CD4-positive, alpha-beta T cell (primary cell): ENCODE measurements at places on chromosomes 12 and 14.

DNA sequence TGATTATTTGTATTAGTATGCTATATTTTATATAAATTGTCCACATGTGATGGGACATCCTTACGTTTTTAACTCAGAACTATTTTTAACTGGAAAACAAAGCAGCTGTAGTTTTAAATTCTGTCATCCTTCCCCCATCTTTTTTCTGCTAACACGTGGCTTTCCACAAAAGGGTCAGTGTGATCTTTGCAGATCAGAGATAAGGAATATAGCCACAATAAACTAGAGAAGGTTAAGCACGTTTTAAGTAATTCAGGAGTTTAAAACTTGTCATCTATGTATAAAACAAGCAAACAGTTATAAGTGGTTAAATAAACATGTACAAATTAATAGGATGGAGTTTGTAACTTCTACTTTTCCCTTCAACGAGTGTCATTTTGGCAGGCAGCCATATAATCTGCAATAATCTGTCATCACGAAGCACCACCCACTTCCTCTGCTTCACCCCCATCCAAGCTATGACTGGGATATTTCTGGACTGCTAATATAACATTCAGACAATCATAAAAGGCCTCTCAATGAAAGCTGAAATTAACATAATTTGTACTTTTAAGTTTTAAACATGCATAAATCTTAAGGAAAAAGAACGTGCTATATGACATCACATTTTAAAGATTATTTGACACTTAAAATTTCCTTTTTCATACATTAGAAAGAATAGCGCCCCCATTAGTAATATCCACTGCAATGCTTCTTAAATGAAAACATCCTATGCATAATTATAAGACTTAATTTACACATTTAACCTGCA is 15.3 kb downstream of the TAOK3 start:
- peak; percentile 12 for DNase-seq

DNA sequence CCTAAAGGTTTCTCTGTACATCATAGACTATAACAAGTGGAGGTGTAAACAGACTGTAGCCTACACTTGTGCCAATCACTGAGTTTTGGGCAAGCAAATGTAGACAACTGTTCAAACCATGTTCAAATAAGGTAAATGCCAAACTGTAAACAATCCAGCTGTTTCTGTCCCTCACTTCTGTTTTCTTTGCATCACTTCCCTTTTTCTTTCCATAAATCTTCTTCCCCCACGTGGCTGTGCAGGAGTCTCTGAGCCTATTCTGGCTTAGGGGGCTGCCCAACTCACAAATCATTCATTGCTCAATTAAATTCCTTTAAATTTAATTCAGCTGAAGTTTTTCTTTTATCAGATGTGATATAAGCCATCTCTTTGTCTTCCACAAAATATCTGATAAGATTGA is 65.1 kb upstream of the CPM start:
- DNase-seq: no peak

DNA sequence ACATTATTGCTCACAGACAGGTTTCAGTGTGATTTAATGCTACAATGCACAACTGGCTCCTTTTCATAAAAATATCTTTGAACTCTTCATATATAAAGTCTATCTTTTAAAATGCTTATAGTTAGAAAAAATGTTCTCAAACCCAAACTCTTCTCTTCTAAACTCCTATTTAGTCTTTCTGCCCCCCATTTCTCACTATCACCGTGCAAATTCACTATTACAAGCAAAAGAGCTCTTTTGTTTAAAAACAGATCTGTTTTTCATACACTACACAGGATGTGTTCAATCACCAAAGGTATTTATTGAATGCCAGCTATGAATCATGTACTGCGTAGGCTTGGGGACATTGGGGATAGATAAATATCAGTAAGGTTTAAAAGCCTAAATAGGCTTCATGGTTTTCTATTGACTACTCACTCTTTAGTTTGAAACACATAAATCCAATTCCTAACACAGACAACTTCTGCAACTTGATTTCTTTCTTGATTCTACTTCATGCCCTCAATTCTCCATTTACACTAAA is 692.3 kb downstream of the C12orf50 start:
- DNase-seq: no peak

DNA sequence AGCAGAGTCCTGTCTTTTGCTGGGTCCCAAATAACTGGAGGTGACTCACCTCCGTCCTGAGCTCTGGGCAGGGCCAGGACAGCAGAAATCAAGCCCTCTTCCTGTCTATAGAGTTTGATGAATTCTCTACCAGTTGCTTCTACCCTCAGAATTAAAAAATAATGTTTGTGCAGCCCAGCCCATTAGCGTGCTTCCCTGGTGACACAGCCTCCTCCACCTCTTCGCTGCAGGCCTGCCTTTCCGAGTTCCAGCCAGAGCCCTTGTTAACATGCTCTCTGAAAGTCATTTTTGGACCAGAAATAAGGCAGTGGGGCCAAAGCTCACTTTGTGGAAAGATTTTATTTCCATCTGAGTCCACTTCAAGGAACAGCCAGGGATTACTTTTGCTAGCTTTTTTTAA is 94.0 kb downstream of the TBX5 start:
- DNase-seq: no peak

DNA sequence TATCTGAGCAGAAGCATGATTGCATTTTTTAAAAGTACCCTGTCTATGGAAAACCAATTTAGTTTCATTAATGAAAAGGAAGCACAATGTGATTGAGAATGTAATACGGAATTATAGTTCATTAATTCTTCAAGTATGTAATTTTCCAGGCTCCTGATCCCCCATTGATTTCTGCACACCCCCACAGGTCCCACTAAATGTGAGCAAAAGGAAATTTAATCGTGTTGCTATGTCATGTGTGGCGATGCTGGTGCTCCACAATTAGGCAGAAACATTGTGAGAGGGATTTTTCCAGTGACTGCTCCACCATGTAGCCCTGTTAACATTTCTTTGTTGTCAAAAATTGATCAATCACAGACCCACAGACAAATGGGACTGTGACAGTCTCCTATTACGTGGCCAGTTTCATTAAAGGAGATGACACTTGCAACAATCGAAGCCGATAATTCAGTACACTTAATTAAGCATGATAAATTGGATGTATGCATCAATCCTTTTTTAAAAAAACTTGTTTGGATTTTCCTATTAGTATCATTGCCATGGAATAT is 306.0 kb downstream of the NELL2 start:
- DNase-seq: no peak
